ENCODE measurements at places on chromosomes 6 and 20. TPM values are rescaled to one million over a fixed set of nuclear protein-coding genes. Genes with fewer than 3 reads are reported as not detected.

DNA sequence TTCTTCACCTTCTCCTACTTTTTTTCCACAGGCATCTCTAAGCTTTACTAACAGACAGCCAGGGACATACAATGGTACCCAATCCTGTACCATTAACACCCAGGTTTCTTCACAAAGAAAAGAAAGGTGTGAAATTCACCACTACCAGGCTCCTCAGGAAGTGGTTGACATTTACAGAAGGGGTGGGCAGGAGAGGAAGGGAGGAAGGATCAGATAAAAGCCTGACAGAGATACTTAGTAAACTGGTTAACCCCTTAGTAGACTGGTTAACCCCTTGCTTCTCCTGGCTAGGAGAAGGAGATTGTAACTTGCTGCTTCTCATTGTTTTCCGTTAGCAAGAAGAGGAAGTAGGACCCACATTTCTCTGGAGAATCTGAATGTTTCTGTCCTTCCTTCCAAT is 7.2 kb downstream of the SAMD3 start:
- peak; percentile 20 for DNase-seq

The WFDC10B gene
- total RNA-seq = 0.73 TPM

The KCNK17 gene
- 0.63 TPM for total RNA-seq

- no peak for DNase-seq
Observed at GRCh38 chr6:43282636-43283513, 15.2 kb upstream of the SLC22A7 start.

The ME1 gene
- total RNA-seq = 7.3 TPM

DNA sequence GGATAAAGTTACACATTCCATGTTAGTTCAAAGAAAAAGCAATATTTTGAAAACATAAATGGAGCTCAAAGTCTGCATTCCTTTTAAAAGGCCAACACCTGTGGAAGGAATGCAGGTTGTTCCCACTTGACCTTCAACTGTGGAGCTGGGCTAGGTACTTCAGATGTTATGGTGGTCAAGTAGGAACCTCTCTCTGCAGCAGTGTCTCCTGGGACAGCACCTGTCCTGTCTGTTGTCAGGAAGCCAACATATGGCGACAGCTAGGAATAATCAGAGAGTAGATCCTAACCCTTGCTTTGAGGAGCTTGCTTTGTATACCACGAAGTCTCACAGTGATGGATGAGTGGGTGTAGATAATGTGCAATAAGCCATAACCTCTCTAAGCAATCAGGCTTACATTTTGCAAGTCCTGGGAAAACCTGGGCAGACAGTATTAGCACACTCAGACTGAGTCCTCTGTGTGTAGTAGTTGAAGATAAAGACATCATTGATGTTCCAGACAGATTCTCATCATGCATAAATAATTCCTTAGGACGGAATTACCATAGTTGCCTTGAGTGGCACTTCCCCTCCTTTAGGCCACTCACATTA is 347.5 kb downstream of the PRL start:
- DNase-seq = no peak

DNA sequence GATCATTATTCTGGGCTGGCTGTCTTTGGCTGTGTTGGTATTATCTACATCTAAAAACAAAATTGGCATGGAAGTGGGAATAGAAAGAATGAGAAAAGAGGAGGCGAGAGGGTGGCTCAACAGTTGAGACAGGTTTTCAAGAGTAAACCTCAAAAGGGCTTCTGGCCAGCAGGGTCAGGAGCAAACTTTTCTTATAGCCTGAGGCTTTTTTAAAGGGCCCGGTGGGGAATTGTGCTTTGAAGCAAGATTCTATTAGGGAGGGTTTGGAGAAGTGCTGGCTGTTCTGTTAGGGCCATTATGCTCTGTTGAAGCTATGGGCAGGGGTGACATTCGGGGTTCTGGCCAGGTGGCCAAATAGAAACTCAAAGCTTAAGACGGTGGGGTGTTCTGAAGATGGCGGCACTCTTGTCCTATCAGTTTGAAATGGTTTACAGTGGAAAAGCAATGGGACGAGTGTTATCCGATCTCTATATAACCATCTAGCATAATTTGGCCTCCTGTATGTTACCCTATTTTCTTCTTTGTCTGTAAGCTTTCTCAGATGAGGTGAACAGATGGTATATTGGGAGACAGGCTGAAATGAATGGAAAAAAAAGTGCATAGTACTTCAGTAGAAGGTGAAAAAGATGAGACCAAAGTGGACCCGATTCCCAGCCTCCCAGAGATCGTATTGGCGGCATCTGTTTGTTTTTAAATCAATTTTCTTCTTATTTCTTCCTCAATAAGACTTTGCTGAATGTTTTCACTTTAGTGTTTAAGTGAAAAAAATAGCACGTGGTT is 132.1 kb upstream of the CNR1 start:
- DNase-seq = no peak

The LPA gene
- total RNA-seq = not detected

GRCh38 chr6:138331984-138332383 is 45.7 kb upstream of the SMIM28 start:
- DNase-seq = no peak

GRCh38 chr6:124494956-124495664 is 467.1 kb upstream of the RNF217 start:
- no peak for DNase-seq

The IMPG1 gene
- total RNA-seq = not detected

DNA sequence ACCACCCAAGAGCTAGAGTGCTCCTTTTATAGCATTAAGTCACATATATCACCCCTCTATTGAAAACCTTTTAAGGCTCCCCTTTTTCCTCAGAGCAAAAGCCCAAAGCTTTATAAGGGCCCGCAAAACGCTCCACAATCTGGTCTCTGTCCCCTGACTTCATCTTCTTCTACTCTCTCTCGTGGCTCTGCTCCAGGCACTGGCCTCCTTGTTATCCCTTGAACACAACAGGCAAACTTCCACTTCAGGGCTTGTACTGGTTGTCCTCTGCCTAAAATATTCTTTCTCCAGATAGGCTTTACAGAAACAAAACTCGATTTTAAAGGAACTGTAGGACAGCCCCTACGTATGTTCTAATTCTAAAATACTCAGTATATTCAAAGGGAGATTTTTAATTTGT is 44.0 kb upstream of the SPDEF start:
- DNase-seq = no peak

The DOK5 gene
- total RNA-seq = 0.29 TPM

The MUC21 gene
- total RNA-seq = not detected

DNA sequence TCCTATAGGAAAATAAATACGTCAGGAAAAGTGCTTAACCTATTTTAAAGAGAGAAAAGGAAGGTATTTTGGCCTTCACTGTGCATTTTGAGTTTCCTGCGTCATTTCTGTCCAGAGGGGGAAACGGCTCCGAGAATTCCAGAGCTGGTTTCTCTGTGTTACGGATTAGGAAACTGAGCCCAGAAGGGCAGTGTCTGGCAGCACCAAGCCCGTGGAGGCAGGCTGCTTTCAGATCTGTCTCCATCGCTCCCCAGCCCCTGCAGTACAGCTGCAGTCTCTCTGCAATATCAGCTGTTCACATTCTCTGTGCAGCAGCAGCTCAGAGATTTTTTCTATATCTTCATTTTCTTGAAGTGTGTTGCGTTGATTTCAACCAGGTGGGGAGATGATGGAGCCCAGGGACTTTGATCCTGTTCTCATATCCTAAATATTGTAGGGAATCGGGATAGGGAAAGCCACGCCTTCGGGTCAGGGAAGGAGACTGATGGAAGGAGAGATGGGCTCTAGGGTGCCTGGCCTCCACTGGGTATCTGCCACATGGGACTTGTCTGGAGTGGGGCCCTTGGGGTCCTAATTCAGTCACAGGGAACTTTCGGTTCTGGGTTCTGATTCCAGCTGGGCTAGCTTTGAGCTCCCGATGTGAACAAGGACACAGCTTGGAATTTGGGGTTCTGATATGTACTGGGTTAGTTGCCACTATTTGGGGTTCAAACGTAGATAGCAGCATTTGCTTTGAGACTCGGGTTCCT is 2.8 kb downstream of the ANKRD60 start:
- no peak for DNase-seq

- no peak for DNase-seq
Observed at GRCh38 chr20:47724910-47725247, 60.4 kb downstream of the SULF2 start.
